ENCODE measurements at places on chromosomes 7 and 10. TPM values are rescaled to one million over a fixed set of nuclear protein-coding genes. Genes with fewer than 3 reads are reported as not detected.
A peak's percentile ranks its signal among the peaks of the same experiment; 100 is the strongest.

GRCh38 chr10:103089493-103089892 is 103.6 kb downstream of the NT5C2 start:
- no peak overlapping the region for H3K27ac ChIP-seq
- H3K27me3 ChIP-seq, result no peaks in the 10 kb centered on the region
- peaks cover 34% of the 10 kb centered on the region for H3K36me3 ChIP-seq
- no peaks in the 10 kb centered on the region for H3K4me1 ChIP-seq
- H3K4me3 ChIP-seq, result no peak overlapping the region

The ERLIN1 gene
- 36.6 TPM for total RNA-seq

The ANXA8L1 gene
- total RNA-seq, result not detected

- no peak overlapping the region for H3K4me3 ChIP-seq
- no peak overlapping the region for H3K27ac ChIP-seq
- DNase-seq, result no peak
- no peaks in the 10 kb centered on the region for H3K36me3 ChIP-seq
- H3K27me3 ChIP-seq, result no peaks in the 10 kb centered on the region
- no peaks in the 10 kb centered on the region for H3K4me1 ChIP-seq
Measured at GRCh38 chr7:148014001-148014400, 576.6 kb upstream of the C7orf33 start.

DNA sequence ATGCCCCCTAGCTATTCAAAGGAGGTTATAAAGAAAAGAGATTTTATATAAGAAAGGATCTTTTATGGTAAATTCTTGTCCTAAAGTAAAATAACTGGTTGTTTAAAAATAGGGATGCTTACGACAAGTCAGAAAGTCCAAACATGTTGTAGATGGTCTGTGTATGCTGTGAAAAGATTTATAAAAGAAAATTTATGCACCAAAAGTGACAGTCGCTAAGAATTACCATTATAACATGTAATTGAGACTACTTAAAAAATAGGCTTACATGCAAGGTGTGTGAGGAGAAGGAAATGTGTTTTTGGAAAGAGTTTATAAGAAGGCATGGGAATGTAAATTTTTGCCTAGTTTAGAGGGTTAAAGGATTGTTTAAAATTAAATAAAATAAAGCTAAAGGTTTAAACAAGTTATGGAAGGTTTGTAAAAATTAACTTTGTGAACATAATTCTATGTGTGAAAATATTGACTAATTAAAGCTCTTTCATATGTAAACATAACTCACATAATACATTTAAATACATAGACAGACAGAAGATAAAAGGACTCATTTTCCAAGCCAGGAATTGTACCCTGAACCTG is 118.5 kb downstream of the LYZL1 start:
- H3K36me3 ChIP-seq, result peaks cover 18% of the 10 kb centered on the region
- no peaks in the 10 kb centered on the region for H3K4me1 ChIP-seq
- no peaks in the 10 kb centered on the region for H3K27me3 ChIP-seq
- H3K4me3 ChIP-seq, result no peak overlapping the region
- no peak overlapping the region for H3K27ac ChIP-seq

DNA sequence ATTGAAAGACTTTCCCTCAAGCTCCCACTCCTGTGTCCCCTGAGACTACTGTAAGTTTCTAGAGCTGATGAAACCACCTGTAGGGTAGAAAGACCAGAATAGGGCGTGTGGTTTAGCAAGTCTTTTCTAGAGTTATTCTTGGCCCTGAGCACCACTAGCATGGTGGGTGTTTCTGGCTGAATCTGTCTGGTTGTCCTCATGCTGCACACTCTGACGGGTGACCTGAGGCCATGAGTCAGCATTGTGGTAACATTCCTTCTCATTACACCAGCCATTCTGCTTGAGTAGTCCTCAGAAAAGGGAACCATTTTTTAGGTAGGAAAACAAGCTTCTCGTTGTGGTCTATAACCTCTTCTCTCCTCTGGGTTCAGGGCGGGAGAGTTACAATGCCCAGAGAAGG is 250.3 kb downstream of the SNX13 start:
- no peaks in the 10 kb centered on the region for H3K36me3 ChIP-seq
- H3K4me1 ChIP-seq, result no peaks in the 10 kb centered on the region
- no peaks in the 10 kb centered on the region for H3K27me3 ChIP-seq

DNA sequence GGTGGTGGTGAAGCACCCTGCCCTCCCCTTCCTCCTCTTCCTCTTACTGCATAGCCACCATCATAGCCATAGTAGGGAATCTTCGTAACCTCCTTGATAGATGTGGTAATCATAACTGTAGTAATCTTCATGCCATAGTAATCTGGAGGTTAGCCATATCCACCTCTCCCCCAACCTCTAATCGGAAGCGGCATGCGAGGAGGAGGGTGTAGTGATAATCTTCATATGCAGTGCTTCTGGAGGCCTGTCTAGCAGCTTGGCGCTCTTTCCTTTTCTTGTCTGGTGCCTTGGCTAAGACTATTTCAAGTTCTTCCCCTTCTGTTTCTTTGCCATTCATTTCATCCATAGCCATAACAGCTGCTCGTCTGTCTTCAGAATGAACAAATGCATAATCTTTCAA is 90.9 kb downstream of the MLLT10 start:
- H3K27ac ChIP-seq, result no peak overlapping the region
- H3K4me1 ChIP-seq, result peaks cover 9% of the 10 kb centered on the region
- peaks cover 39% of the 10 kb centered on the region for H3K36me3 ChIP-seq
- no peak overlapping the region for H3K4me3 ChIP-seq

GRCh38 chr7:1548438-1548831 is 7.6 kb downstream of the TMEM184A start:
- H3K4me3 ChIP-seq, result no peak overlapping the region
- no peaks in the 10 kb centered on the region for H3K27me3 ChIP-seq
- no peak for DNase-seq
- no peaks in the 10 kb centered on the region for H3K4me1 ChIP-seq

DNA sequence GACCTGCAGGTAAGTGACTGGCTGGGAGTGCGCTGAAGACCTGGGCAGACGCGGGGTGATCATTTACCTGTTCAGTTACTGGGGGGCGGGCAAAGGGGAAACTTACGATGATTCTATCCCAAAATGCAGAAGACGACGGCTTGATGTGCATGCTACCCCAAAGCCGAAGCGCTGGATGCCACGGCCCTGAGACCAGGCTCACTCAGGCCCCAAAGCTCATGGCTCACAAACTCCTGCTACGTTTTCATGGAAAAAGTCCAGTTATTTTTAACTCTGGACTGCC is 200.6 kb downstream of the DIP2C start:
- H3K27ac ChIP-seq, result no peak overlapping the region
- H3K27me3 ChIP-seq, result no peaks in the 10 kb centered on the region
- no peak overlapping the region for H3K4me3 ChIP-seq
- peaks cover 6% of the 10 kb centered on the region for H3K36me3 ChIP-seq
- no peak for DNase-seq

The TUBAL3 gene
- not detected for total RNA-seq

The TAS2R41 gene
- total RNA-seq, result not detected

The SH2D4B gene
- 0.09 TPM for total RNA-seq

The BAZ1B gene
- 135 TPM for total RNA-seq

- no peak overlapping the region for H3K27ac ChIP-seq
- H3K27me3 ChIP-seq, result no peaks in the 10 kb centered on the region
- no peaks in the 10 kb centered on the region for H3K36me3 ChIP-seq
- no peak overlapping the region for H3K4me3 ChIP-seq
Measured at GRCh38 chr10:68302871-68303270, 29.0 kb upstream of the HNRNPH3 start.

DNA sequence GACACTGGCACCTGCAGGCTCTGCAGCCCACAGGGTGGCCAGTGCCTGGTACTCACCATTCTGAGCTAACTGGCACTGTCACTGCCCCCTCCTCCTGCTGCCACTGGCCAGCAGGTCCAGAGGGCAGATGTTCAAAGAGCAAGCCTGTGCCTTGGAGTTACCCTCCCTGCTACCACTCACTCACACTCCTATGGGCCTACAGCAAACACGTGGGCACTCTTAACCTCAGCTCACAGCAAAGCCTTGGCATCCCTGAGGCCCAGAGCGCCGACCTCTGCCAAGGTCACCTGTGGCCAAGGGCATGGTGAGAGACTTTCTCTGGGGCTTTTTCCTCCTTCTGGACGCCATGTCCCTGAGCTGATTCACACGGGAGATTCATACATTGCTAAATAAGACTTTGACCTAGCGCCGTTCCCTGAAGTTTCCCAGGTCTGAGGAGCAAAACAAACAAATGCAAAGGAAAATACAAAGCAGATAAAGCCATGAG is 270.0 kb upstream of the PPP2R2D start:
- H3K27me3 ChIP-seq, result peaks cover 2% of the 10 kb centered on the region
- no peak for DNase-seq
- H3K36me3 ChIP-seq, result no peaks in the 10 kb centered on the region

DNA sequence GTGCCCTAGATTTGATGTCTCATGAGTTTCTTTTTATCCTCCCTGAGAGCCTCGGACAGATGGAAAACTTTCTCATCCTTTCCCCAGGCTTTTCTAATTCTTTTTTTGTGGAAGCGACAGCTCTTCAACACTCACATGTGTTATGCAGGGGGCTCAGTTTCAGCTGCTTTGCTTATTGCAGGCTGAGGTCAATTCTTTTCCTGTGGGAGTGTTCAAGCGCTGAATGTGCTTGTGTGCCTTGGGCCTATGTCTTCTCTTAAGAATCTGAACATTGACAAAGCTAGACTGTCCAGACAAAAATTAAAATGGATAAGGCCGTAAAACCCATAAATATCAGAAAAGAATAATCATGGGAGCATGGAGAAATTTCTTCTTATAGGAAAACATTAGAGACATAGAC is 125.2 kb upstream of the STEAP4 start:
- H3K4me1 ChIP-seq, result peaks cover 9% of the 10 kb centered on the region
- no peaks in the 10 kb centered on the region for H3K36me3 ChIP-seq
- no peak for DNase-seq
- no peaks in the 10 kb centered on the region for H3K27me3 ChIP-seq
- peak overlapping the region; percentile 52 for H3K27ac ChIP-seq

The PDE6C gene
- not detected for total RNA-seq

DNA sequence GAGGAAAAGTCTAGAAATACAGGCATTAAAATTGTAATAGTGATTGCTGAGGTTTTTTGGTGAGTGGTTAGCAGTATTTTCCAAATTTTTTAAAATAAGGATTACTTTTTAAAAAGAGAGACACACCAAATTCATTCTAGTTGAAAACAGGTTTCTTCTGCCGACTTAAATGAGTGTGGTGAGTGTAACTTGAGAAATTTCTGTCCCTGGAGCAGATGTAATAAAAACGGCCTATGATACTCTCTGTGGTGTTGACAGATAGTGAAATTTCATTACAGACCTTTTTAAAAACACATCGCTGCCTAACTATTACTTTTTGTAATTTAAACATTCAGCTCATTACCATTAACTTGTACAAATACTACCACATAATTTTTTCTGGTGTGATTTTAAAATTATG is 90.1 kb downstream of the CYP51A1 start:
- H3K4me1 ChIP-seq, result peaks cover 4% of the 10 kb centered on the region
- H3K27me3 ChIP-seq, result no peaks in the 10 kb centered on the region
- H3K36me3 ChIP-seq, result no peaks in the 10 kb centered on the region
- DNase-seq, result no peak

GRCh38 chr7:8113184-8113583 is 144.6 kb downstream of the GLCCI1 start:
- no peaks in the 10 kb centered on the region for H3K27me3 ChIP-seq
- no peak overlapping the region for H3K27ac ChIP-seq
- no peak for DNase-seq
- H3K4me3 ChIP-seq, result no peak overlapping the region

DNA sequence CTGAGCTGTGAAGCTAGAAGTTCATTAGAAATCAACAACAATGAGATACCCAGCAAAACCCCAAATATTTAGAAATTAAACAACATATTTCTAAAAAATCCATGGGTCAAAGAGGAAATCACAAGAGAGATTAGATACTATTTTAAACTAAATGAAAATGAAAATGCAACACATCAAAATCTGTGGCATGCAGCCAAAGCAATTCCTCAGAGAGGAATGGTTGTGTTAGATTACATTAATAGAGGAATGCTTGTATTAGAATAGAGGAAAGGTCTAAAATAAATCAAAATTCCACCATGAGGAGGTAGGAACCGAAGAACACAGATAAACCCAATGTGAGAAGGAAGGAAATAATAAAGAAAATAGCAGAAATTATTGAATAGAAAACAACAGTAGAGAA is 642.1 kb upstream of the GALNT17 start:
- H3K4me1 ChIP-seq, result peaks cover 4% of the 10 kb centered on the region
- H3K4me3 ChIP-seq, result no peak overlapping the region
- DNase-seq, result no peak
- no peak overlapping the region for H3K27ac ChIP-seq
- H3K27me3 ChIP-seq, result no peaks in the 10 kb centered on the region
- H3K36me3 ChIP-seq, result peaks cover 3% of the 10 kb centered on the region

The HTR7 gene
- total RNA-seq, result 0.09 TPM

DNA sequence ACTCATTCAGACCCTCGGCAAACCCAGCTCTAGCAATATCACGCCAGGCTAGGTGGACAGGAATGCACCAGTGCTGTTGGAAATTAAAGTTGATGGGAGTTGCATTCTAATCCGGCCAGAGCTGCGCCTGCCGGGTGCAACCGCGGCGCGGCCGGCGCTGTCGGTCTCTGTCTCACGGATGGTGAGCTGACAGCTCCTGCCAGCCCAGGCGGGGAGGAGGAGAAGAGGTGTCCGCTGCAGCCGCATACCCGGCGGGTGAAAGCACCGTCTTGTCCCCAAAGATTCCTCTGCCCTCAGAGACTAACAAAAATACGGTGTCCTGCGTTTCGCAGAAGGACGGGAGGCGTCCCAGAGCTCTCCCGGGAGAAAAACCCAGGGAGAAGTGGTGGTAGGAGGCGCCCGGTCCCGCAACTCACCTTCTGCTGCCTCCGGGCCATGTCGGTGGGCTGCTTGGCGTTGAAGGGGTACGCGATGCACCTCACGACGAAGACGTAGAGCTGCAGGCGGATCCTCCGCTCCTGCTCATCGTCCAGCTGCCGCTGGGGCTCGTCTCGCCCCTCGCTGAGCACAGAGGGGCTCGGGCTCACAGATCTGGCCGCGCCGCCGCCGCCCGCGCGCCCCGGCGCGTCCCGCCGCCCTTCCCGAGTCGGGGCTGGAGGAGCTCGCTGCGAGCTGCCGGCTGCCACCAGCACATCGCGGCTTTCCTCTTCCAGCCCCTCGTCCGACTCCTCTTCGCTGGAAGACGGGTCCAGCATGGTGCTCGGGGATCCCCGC is 490 bp downstream of the CADPS2 start:
- DNase-seq, result peak; percentile 29
- peaks cover 56% of the 10 kb centered on the region for H3K27me3 ChIP-seq
- H3K4me3 ChIP-seq, result peak overlapping the region; percentile 92

DNA sequence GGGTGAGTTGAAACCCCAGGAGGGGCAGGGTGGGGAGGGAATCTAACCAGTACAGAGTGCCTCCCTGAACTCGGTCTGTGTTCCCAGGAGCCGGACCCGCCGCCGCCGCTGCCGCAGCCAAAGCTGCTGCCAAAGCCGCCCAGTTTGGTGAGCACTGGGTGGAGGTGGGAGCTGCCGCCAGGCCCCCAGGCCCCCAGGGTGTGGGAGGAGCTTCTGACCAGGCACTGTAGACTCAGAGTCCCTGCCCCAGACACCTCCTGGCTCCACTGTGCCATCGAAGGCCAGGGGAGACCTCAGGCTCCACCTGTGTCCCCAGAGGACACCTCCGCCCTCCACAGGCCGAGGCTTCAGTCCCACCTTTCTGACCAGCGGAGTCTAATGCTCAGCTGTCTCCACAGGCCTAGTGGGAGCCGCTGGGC is 20.4 kb upstream of the LIMK1 start:
- no peaks in the 10 kb centered on the region for H3K4me1 ChIP-seq
- peaks cover 6% of the 10 kb centered on the region for H3K27me3 ChIP-seq
- no peak overlapping the region for H3K27ac ChIP-seq
- no peak for DNase-seq
- H3K36me3 ChIP-seq, result no peaks in the 10 kb centered on the region

GRCh38 chr10:122417667-122418066 is 36.8 kb upstream of the ARMS2 start:
- H3K27me3 ChIP-seq, result no peaks in the 10 kb centered on the region
- DNase-seq, result no peak
- H3K4me1 ChIP-seq, result no peaks in the 10 kb centered on the region

- H3K27me3 ChIP-seq, result no peaks in the 10 kb centered on the region
- H3K27ac ChIP-seq, result no peak overlapping the region
- no peak overlapping the region for H3K4me3 ChIP-seq
Measured at GRCh38 chr7:118473271-118473670, 248.8 kb downstream of the ANKRD7 start.
